ENCODE measurements at places on chromosomes 7 and 10.

DNA sequence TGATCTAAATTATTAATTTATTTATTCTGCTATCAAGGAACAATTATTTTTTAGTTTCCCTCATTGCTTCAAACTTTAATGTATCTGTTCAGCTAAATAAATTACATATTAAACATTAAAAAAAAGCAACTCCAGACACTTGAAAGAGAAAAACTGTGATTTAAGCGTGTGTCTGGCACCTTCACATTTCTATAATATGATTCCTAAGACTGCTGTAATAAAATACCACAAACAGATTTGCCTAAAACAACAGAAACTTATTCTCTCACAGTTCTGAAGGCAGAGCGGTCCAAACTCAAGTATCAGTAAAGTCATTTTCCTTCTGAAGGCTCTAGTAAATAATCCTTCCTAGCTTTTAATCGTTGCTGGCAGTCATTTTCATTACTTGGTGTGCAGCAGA, 580.4 kb upstream of the KCND2 start:
- no peak for DNase-seq

DNA sequence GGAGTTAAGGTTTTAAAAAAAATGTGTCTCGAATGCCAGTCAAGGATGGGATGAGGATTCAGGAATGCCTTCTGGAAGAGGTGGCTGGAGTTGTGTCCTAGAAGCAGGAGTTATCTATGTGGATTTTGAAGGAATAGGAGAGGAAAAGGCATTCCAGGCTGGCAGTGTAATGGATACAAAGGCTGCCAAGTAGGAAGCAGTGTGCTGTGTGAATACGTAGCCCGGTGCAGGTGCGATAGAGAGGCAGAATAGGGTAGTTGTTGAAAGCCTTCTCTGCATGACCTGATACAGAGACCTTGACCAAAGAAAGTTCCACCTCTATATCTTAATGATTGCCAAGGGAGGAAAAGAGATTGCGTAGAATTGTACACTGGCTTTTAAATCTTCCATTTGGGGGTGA, 128.1 kb upstream of the ITGB1 start:
- DNase-seq: no peak

- DNase-seq: no peak
Observed at GRCh38 chr7:14858410-14858809, 44.1 kb downstream of the DGKB start.

- DNase-seq: no peak
Observed at GRCh38 chr10:44974082-44974627, 4.5 kb downstream of the DEPP1 start.

- DNase-seq: no peak
Observed at GRCh38 chr10:74922921-74923320, 96.5 kb downstream of the KAT6B start.

GRCh38 chr7:142263598-142264380, 5.9 kb upstream of the PRSS58 start:
- no peak for DNase-seq

GRCh38 chr10:10500937-10501336, 516.7 kb upstream of the CELF2 start:
- no peak for DNase-seq

GRCh38 chr7:105806592-105807447, 69.6 kb downstream of the ATXN7L1 start:
- DNase-seq: no peak

GRCh38 chr10:107496594-107496993, 332.1 kb upstream of the SORCS1 start:
- no peak for DNase-seq

GRCh38 chr10:78507510-78508160, 474.0 kb downstream of the RPS24 start:
- no peak for DNase-seq

- no peak for DNase-seq
Observed at GRCh38 chr7:23418046-23418445, 52.2 kb downstream of the IGF2BP3 start.

GRCh38 chr10:7409732-7410168, 1.1 kb downstream of the SFMBT2 start:
- DNase-seq: peak; percentile 51

GRCh38 chr10:31678575-31679516, 249.8 kb downstream of the ARHGAP12 start:
- DNase-seq: no peak

DNA sequence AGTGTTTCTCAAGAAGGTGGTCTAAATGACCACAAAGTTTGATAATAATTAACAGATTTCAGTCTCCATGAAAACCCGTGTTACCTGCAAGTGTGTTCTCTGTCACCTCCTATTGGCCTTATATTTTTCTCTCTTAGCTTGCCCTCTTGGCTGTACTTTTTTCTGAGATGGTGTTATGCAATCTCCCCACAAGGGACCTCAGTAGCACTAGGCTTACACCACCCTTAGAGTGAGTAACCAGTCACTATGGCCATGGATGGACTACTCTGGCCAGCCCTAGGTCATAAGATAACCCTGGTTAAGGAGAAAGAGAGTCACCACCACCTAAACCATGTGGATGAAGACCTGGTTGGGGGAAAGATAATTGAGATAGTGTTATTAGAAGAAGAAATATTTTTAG, 76.8 kb downstream of the NPSR1 start:
- DNase-seq: no peak

DNA sequence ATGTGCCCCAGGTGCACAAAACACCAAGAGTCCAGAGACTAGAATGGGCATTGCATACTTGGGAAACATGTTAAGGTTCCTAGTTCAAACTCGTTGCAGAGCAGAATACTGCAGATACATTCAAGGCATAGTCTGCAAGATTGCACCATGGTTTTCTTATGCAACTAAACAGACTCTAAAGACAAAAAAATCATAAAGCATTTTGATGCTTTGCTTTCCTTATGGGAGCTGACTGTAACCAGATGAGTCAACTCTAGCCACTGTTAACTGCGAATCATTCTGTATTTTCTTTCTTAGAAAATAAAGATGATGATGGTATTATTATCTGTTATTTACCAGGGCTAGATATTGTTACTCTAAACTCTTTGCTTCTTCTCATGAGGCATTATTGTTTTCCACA, 19.7 kb downstream of the TRUB1 start:
- no peak for DNase-seq

DNA sequence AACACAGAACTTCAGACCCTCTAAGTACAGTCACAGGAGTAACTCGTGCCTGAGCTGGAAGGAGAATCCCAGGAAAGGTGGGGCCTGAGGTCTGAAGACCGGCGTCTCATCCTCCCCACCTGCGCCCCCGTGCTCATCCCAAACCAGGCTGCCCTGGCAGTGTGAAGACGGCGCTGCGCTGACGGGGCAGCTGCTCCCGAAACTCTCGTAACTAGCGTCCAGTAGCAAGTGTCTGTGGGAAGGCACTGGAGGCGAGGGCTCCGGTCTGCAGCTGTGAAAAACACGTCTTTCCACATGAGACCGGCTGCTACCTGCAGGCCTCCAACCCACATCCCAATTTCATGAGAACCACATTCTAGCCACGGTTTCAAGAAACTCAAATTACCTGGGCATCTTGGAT, 136.6 kb upstream of the RNF32 start:
- DNase-seq: no peak

GRCh38 chr10:68296843-68297663, 34.8 kb upstream of the HNRNPH3 start:
- no peak for DNase-seq

DNA sequence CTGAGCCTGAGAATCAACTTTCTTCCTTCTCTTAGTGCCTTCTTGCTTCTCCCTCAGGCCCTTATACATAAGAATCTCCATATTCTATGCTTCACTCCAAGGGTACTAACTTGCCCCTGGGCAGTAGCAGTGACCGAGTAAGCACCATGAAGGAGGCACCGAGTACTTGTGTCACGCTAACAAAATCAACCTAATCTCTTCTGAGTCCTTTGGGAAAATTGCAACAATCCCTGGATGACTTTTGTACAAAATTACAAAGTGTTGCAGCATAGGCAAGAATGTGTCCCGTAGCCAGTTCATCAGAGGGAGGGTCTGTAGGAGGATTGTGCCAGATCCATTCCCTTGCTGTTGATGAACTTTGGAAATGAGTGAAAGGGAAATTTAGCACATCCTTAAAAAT, 80.4 kb upstream of the EEPD1 start:
- DNase-seq: no peak

DNA sequence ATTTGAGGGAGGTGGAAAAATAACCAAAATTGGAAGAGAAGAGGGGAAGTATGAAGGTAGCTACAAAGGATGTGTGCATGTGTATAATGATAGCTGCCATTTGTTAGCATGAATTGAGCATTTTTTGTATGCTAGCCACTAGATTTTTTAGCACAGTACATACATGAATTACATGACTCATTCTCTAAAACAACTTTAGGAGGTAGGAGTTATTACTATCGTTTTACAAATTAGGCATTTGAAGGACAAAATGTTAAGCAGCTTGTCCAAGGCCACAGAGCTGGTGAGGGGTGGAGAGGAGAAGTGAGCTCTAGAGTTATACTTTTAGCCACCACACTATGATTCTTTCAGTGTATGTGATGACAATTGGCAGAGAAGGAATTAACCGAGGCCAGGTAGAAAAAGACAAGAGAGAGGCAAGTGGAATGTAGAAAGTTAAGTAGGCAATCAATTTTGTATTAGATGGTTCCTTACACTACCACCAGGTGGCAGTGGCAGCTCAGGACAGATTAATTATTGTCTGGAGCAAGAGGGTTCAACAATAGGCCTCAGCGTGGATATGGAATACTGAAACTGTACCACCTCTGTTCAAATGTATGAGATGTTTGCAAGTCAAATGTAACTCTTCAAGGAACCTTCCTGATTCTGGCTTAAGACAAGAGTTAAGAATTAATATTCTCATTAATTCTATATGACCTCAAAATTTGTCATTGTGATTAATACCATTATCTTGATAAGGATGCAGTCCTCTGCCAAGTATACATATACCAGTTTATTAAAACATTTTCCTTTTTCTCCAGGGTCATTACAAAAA, 128.0 kb downstream of the MBL2 start:
- DNase-seq: peak; percentile 2

DNA sequence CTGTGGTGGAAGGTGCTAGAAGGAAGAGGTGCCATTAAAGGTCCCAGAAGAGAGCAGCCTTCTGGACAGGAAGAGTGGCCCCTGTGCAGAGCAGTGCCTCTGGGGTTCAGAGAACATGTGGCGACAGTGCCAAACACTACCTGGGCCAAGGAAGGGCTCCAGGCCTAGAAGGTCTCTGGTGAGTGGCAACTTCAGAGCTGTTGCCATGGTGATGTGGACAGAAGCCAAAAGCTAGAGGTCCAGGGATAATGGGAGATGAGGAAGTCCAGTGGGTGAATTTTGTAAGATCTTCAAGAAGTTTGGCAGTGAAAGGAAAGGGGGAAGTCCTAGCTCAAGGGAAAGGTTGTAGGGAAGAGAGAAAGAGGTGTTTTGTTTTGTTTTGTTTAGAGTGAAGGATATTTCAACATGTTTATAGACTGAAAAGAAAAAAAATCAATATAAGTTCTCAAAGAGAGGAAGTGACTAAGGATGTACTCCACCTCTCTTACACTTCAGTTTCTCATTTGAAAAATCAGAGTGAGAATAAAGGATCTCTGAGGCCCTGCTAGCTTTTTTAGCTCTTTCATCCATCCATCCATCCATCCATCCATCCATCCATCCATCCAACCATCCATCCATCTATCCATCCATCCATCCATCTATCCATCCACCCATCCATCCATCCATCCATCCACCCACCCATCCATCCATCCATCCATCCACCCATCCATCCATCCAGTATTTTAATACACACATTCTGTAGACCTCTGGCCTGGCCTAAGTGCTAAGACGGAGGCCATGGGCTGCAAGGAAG, 77.1 kb upstream of the DUSP5 start:
- DNase-seq: no peak

GRCh38 chr10:35343739-35344138, 7.4 kb downstream of the CCNY start:
- DNase-seq: no peak

- DNase-seq: peak; percentile 6
Observed at GRCh38 chr7:52635021-52635420, 400.4 kb upstream of the POM121L12 start.

DNA sequence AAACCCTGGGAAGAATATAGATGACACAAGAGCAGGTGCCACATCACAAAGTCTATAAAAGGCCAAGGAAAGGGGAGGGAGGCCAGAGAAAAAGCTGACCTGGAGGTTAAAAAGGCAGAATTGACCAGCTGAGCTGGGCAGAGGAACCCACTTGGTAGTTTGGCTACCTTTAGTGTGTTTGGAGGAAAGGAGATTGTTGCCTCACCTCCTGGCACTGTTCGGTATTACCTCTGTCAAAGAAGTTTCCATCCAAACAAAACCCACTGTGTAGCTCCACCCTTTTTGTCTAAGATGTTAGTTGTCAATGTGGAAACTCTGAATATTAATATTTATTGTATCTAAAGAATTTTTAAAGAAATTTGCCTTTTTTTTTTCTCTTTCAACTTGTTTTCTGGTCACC, 23.4 kb downstream of the ENTPD7 start:
- peak; percentile 17 for DNase-seq

GRCh38 chr7:115911465-115911864, 119.1 kb downstream of the TFEC start:
- DNase-seq: no peak

- DNase-seq: no peak
Observed at GRCh38 chr7:50206453-50207250, 97.9 kb upstream of the IKZF1 start.

GRCh38 chr7:148434181-148434757, 156.3 kb upstream of the C7orf33 start:
- DNase-seq: no peak

GRCh38 chr7:108014747-108015682, 12.1 kb upstream of the LAMB1 start:
- no peak for DNase-seq

DNA sequence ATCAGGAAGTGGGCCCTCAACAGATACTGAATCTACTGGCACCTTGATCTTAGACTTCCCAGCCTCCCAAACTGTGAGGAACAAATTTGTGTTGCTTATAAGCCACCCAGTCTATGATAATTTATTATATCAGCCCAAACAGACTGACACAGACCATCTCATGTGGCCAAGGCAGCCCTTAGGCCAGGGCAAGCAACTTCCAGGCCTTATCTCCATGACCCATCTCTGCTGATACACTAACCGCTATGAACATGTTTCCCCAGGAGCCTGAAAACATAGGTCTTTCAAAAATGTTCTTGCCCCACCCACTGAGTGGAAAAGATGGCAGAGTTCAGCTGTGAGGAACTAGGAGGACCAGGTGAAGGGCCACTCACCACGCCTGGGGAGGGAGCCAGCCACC, 3.2 kb upstream of the BLOC1S2 start:
- DNase-seq: no peak

All from H7 (cell line).